Stomach (tissue), 19 donors: ENCODE measurements at places on chromosomes 11 and 22.
A peak's percentile ranks its signal among the peaks of the same experiment; 100 is the strongest.

- peak; percentile 81 for DNase-seq
These were observed 54.7 kb downstream of the FBXO7 start for GRCh38 chr22:32528984-32529982.

- peak; percentile 78 for DNase-seq
These were observed 8.1 kb downstream of the PC start for GRCh38 chr11:66950112-66950535.

- no peak for DNase-seq
These were observed 7.3 kb upstream of the TSSC4 start for GRCh38 chr11:2393111-2393868.

GRCh38 chr11:120675171-120675570 is 163.6 kb downstream of the GRIK4 start:
- DNase-seq, result no peak

DNA sequence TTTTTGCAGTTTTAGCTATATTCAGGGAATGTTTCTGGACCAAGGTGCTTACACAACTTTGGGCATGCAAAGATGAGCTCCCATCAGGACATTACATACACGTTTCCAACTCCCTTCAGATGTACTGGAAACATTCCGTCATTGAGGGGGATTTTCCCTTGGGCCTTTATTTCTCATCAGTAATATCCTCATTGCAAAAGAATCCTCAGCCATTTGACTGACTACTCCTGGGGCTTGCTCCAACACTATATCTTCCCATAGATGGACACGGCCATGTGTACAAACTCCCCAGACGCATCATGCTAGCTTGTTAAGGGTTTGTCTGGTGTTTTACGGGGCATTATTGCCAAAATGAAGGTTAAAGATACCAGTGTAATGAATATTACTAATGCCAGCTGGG is 59.3 kb upstream of the NUP160 start:
- DNase-seq, result no peak
